ENCODE measurements at places on chromosomes 12 and 14.

DNA sequence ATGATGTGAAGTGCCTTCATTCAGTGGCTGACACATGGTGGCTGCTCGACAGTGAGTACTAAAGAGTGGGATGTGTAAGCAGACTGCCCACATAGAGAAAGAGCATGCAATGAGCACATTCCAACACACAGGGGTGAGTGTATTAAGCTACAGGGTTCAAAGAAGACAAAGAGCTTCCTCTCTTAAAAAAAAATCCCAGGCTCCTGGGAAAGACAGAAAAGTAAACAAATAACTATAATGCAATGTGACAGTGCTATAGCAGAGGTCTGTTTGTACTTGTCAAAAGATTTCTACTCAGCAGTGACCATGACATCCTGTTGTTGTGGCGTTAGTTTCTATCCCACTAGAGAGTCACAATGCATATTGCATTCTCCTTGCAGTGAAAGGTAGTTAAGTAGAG, 12.4 kb upstream of the PCNX1 start:
- DNase-seq: no peak

GRCh38 chr12:84913129-84913515, 523 bp upstream of the SLC6A15 start:
- DNase-seq: no peak

DNA sequence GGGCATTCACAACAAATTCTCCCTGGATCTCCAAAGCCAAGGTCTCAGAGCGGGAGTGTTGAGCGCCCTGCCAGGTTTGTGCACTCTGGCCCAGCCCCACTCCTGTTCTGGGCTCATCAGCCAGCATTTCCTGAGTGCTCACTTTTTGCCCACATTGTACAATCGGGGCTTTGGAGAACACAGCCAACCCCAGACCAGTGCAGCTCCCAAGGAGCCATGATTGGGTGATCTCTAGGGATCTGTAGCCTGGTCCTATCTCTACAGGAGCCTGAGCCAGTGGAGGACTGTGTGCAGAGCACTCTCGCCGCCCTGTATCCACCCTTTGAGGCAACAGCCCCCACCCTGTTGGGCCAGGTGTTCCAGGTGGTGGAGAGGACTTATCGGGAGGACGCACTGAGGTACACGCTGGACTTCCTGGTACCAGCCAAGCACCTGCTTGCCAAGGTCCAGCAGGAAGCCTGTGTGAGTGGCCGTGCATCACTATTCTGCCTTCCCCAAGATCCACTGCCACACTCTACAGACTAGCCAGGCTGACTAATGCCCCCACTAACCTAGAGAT, 2.8 kb downstream of the ARHGEF40 start:
- DNase-seq: no peak

DNA sequence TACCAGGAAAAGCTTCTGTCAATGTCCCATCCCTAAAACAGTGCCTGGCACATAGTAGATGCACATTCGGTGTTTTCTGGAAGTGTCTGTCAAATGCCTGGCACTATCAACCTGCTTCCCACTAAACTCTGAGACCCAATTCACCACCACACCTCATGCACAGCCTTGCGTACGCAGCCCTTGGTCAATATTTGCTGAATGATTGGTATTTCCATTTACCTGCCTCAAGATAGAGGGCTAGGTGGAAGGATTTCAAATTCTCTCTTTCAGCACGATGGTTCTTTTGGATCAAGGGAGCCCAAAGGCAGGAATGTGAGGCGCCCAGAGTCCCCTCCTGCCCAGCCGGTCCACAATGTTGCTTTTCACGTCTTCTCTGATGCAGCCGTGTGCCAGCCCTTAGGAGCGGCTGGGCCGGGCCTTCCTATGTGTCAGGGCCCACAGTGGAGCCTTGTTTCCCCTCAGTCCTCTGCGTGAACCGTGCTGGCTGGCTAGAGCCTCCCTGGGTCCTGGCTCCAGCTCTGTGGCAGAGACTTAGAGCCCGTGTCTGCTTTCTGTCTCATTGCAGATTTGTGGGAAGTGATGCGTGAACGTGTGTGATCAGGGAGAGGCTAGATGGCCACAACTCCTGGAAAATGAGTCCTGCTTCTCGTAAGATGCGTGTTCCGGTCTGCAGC, 99.9 kb upstream of the RFLNA start:
- DNase-seq: no peak

DNA sequence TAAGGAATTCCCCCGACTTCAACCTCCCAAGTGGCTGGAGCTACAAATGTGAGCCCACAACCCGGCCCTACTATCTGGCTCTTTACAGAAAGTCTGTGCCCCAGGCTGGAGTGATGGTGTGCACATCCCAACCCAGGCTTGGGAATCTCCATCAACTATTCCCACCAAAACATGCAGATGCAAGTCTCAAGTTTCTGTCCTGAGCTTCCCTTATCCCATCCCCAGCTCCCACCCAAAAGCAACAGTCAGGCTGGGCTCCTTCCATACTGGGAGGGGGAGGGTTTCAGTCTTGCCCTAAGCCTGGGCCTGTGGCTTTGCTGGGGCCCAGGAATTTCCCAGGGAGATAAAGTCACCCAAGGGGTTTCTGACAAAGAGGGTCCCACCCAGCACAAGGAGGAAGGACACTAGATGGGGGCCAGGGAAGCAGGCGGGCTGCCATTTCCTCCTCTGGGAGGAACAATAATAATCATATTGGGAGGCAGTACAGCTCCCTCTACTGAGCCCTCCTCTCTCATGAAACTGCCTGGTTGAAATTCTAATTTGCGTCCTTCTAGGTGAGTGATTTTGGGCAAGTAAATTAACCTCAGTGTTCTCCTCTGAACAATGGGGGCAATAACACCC, 8.0 kb downstream of the SLC8B1 start:
- DNase-seq: no peak

DNA sequence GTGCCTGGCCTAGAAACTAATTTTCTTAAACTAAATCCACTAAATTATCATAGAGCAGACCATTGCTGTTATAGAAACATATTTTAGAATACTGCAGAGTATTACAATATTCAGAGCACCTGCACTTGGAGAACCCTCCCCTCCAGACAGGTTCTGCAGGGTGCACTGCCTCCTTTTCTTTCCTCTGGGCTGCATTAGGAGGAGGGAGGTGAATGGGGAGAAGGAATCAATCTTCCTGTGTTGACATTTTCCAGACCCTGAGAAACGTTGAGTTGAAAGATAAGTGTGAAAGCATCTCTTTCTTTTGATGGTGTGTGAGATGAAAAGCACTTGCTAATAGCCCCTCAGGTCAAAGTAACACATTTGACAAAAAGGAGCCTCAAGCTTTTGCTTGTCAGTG, 7.3 kb downstream of the SYNE2 start:
- no peak for DNase-seq

GRCh38 chr12:26231470-26231869, 36.1 kb downstream of the SSPN start:
- no peak for DNase-seq

- no peak for DNase-seq
Measured at GRCh38 chr12:109923481-109924245, 23.6 kb downstream of the TCHP start.

DNA sequence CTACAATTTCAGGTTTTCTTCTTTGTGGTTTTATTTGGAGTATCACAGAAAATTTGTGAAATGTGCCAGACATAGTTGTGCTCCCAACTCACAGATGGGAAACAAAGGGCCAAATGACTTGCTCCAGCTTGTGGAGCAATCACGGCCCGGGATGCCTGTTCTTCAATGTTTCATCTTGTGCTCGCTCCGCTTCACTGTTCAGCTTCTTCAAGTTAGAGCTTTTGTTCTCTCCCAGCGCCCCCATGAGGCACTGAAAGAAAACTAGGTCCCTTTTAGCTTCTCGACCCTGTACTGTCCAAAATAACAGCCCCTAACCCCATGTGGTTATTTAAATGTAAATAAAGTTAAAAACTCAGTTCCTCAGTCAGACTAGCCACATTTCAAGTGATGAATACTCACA, 187.9 kb upstream of the STXBP6 start:
- no peak for DNase-seq

DNA sequence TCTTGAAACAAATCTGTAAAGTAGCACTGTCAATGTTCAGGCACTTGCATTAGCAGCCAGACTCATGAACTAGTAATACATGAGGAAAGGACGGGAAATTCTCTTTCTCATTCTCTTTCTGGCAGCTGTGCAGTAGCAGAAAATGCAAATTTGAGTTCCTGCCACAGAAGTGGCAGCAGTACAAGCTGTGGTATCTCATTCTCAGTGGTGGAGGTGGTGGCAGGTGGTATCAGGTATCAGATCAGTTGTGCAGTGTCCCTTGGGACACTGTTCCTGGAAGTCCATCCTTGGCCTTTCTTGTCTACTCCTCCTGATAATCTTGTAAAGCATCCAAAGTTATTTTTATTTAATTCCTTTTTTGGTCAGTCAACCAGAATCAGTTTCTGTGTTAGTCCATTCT, 103.0 kb downstream of the C12orf42 start:
- DNase-seq: no peak

DNA sequence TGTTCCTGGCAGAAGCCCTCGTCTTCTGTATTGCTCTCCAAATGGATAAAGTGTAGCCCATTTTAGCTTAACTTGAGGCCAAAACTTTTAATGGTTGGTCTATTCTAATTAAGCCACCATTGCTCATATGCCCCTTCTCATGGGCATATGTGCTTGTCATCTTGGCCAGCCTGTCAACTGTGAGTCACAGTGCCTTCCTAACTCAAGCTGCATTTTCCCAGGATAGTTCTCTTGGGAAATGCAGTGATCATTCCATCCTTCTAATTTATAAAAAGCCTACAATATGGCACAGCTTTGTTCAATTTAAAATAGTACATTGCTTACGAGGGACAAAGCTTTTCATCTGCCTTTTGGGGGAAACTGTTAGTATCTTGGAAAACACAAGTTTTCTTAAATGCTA, 6.6 kb downstream of the PTHLH start:
- no peak for DNase-seq

GRCh38 chr12:110538869-110539622, 36.9 kb downstream of the RAD9B start:
- DNase-seq: no peak

DNA sequence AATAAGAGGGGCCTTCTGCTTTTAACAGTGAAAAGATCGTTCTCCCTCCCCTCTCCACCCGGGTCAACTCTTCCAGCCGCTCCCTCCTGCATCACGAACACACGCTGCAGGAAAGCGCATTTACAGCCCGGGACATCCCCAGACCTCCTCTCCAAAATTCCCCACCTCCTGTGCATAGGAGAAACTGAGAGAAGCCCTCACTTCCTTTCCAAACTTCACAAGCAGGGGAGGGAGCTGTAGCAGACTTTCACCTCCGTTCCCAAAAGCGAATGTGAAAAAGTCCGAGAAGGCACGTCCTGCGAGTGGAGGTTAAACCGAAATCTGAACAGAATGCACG, 513 bp downstream of the BCAT1 start:
- no peak for DNase-seq

Measured in CD14-positive monocyte (primary cell).